Stimulated activated CD8-positive, alpha-beta memory T cell treated with anti-CD3 and anti-CD28 coated beads, Interleukin-7, amount 100 ng/mL, for 4 hours (primary cell): ENCODE measurements at places on chromosomes 16 and 17.
A peak's percentile ranks its signal among the peaks of the same experiment; 100 is the strongest.

GRCh38 chr16:22192261-22193062 is 13.6 kb upstream of the EEF2K start:
- peak; percentile 75 for DNase-seq

GRCh38 chr17:32746698-32747097 is 130.2 kb downstream of the MYO1D start:
- DNase-seq: no peak

DNA sequence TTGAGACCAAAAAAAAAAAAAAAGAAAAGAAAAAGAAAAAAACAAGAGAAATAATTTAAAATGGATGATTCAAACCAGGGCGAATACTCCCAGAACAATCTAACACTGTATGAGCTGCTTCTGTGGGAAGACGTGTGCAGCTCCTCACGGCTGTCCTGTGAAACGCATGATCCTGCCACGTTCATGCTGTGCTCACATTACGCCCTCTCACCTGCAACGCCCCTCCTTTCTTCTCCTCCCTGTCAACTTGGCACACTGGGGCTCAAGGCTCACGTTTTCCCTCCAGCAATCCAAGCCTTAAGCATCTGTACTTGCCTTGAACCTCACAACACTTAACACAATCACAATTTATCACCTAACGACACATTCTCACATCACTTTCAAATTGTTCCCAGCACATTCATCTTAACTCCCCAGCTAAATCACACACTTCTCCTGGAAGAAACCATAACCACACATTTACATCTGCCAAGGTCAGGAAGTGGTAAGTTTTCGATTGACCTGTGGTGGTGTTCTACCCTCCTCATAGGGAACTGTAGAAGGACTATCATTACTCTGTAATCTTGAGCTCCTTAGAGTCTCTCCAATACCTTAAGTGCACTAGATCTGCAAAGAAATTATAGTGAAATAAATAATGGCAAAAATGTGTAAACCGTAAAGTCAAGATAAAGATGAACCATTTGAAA is 29.1 kb downstream of the MBTPS1 start:
- no peak for DNase-seq

DNA sequence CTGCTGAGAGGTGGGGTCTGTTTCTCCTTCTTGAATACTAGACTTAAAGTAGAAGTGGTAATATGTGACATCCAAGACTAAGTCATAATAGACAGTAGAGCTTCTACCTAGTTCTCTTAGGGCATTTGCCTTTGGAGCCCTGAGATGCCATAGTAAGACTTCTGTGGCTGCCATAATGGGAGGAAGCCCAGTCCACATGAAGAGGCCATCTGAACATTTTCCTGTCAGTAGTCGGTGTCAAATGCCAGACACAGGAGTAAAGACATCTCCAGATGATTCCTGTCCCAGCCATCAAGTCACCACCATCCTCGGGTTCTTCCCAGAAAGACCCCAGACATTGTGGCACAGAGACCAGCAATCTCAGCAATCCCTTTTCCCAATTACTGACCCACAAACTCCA is 58.1 kb upstream of the IRX6 start:
- no peak for DNase-seq

- DNase-seq: no peak
Measured at GRCh38 chr17:1047879-1048470, 51.0 kb downstream of the TIMM22 start.
